ENCODE measurements at places on chromosomes 4 and X.

DNA sequence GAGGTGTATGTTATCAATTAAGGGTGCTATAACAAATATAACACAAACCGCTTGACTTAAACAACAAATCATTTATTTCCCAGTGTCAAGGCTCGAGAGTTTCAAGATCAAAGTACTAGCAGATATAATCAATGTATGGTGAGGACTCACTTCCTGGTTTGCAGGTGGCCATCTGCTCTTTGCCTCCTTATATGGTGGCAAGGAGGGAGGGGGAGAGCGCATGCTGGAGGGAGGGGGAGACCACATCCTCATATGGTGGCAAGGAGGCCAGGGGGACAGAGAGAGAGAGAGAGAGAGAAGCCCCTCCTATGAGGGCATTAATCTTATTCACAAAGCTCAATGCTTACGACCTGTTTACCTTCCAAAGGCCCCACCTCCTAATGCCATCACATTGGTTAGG, 372.3 kb upstream of the SPOCK3 start:
- DNase-seq = no peak

- DNase-seq = no peak
These were observed 876.3 kb downstream of the C4orf33 start for GRCh38 chr4:129972257-129972656.

DNA sequence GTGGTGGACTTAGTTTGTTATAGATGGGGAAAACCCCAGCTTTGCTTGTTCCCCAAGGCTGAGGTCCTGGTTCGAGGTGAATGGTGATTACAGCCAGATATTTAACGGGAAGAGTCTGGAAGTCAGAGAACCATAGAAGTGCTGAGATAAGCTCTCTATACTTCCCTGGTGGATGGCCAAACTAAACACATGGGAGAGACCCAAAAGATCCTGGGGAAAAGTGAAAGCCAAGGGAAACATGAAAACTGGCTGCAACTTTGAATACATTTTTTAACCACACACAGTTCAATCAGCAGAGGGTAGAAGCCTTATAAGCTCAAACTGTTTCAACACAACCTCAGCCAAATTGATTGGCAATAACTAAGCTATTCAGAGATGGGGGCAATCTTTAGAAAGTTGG, 29.3 kb upstream of the SRPX start:
- no peak for DNase-seq

DNA sequence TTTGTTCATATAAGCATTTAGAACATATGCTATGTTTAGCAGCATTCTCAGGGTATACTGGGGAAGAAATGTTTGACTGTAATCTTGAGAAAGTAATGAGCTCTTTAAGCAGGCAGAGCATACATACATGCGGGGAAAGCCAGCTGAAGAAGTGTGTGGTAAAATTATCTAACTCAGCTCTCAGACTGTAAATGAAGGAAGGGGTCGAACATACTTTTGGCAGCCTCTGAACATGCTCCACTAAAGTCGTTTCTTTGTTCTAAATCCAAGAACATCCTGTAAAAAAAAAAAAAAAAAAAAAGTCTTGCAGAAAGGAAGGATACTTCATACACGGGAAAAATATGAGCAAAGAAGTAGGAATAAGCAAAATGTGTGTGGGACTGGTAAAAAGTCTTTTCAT, 224.8 kb downstream of the GRID2 start:
- DNase-seq = no peak

GRCh38 chrX:2474963-2475726, 25.6 kb downstream of the DHRSX start:
- DNase-seq = no peak

DNA sequence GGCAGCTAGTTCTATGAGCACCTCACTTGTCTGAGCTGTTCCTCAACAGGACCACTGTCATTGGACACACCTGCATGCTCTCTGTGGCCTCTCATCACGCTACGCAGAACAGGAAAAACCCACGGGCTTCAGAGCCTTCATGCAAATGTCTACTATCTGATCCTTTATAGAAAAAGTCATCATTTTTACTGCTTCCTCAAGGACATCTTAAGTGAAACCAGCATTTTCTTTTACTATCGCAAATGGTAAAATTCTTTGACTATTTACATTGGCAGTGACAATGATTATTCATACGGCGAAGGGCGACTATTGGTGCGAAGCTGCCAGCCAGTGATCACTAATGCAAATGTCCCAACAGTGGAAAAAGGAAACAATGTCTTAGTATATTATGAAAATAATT, 147.0 kb downstream of the AFAP1 start:
- no peak for DNase-seq

- no peak for DNase-seq
These were observed 191.4 kb downstream of the TSPAN5 start for GRCh38 chr4:98466868-98467599.

- DNase-seq = no peak
These were observed 52.8 kb upstream of the CD99 start for GRCh38 chrX:2638279-2638678.

DNA sequence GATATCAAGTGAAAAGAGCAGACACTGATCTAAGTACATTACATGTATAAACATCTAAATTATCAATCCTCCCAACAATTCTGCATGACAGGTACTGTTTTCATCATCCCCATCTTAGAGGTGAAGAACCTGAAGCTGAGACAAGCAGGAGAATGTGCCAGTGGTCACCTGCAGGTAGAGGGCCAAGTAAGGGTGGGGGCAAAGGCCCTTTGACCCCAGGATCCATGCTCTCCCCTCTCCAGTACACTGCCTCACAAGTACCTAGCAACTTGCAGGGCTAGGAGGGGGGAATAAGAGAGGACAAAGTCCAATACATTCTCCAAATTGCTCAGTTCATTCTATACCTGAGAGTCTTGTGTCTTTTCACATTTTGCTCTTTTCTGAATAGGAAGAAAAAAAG, 8.3 kb upstream of the MAP7D2 start:
- no peak for DNase-seq

DNA sequence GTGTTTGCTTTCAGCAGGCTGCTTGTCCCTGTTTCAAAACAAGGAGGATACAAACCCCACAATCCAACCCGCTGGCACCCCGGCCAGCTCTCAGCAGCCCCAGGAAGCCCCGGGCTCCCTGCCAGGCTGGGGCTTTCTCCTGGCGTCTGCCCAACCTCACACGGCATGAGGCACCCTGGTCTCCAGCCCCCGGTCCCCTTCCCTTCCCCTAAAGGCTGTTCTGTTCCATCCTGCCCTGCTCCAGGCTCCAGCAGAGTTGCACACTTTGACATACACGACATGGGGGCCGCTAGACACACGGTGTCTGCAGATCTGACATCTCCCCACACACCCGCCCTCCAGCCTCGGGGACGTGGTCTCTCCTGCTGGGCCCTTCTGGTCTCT, 107.7 kb upstream of the ADRA2C start:
- DNase-seq = no peak

- no peak for DNase-seq
These were observed 282.1 kb downstream of the GRIA2 start for GRCh38 chr4:157502656-157503055.

DNA sequence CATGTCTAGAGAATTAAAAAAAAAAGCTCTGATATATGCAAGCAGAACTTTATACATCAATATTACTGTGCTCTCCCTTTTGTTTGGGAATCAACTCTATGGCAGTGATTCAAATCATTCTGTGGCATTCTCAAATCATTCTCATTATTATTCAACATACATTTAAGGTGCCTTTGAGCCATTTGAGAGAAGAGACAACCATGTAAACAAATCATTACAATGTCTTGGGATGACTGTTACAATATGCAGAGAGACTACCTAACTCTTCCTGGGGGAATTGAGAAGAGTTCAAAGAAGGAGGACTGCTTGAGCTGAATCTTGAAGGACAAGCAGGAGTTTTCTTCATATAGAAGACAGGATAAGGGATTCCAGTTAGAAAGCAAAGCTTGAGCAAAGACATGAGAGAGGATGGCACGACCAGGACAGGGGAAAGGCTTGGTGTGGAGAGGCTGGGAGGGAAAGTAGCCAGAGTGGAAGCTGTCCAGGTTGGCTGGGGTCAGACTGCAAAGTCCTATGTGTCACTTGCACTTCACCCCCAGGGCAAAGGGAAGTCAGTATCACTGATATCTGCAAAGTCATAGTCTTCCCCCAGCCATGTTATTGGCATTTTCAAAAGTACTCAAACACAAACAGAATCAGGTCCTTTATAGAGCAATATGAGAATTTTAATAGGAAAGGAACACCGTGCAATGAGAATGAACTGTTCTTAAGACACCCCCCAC, 9.0 kb downstream of the SEC24D start:
- no peak for DNase-seq

DNA sequence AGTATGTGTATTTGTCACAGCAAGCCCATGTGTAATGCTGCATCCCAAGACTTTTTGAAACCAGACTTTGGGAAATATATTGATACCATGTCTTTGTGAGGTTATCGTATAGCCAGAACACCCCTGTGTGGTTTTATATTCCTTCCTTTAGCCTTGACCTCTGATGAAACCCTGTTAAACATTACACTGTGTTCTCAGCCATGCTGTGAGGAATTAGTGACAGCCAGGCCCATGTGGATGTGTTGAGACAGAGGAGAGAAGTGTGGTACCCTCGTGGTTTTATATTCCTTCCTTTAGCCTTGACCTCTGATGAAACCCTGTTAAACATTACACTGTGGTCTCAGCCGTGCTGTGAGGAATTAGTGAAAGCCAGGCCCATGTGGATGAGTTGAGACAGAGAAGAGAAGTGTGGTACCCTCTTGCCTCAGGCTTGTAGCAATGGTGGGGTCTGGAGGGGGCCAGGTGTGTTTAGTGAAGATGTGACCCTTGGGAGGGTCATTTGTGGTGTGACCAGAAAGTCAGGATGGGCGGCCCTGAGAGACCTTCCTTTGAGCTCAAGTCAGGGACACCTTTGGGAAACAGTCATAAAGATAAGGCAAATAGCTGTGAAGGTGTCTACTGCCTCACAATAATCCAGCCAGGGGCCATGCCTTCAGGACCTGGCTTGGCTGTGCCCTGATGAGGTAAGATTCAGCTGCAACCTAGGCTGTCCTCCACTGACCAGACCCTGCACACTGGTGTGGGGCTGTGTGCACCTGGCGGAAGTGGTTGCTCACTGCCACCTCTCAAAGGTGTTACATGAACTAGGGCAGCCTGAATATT, 110.0 kb downstream of the IRF2 start:
- no peak for DNase-seq

- no peak for DNase-seq
These were observed 71.6 kb downstream of the AMOT start for GRCh38 chrX:112769034-112769433.

DNA sequence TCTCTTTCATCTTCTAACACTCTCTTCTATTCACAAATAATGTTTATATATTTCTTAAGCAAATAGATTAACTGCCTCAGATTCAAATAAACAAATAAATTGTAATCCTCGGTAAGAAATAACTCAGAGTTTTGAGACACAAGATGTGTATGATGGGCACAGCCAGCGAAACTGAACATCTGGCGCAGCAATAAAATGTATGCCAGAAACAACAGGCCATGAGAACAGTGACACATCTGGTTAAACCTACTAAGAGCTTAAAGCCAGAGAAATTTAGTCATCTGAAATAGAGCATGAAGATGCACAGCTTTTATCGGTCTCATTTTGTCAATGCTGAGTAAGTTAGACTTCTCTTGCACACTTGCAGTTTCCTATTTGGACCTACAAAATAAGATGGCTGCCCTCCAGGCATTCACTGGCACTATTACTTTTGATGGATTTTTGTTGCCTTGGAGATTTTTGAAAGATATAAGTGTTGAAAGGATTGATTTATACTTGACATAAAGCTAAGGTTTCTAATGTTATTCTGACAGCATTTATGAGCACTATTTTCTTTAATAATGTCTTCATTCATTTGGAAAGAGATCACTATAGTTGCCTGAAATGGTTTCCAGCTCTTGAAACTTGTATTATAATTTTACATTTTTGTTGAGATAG, 1444.0 kb downstream of the PCDH18 start:
- no peak for DNase-seq

- no peak for DNase-seq
These were observed 36.1 kb downstream of the GSPT2 start for GRCh38 chrX:51779306-51779705.

DNA sequence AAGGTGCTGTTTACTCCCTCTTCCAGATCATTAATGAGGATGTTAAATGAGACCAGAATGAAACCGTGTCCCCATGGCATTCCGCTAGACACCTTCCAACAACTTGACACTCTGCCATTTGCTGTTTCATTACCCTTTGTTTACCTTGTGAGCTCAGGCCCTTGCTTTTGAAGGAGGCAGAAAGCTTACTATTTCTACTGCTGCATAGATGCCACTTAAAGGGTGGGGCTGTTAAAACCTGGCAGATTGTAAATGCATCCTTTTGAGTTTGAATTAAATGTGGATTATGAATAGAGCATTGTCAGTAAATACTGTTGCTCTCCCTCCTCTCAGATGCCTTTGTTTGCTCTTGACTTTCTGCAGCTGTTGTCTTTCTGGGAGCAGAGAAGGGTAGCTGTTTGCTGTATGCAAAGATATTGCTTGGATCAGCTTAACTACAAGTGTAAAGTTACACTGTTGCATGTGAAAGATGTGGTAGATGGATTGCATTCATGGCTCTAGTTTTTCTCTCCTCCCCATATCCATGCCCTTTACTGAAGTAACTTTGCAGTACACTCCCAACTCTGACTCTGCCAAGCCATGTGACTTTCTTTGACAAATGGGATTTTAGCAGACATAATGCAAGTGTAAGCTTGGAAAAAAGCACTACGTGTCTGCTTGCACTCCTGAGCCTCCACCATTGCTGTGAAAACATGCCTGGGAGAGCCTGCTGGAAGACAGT, 75.0 kb upstream of the DHX15 start:
- no peak for DNase-seq

GRCh38 chr4:28373601-28374000, 1513.0 kb downstream of the STIM2 start:
- DNase-seq = no peak

DNA sequence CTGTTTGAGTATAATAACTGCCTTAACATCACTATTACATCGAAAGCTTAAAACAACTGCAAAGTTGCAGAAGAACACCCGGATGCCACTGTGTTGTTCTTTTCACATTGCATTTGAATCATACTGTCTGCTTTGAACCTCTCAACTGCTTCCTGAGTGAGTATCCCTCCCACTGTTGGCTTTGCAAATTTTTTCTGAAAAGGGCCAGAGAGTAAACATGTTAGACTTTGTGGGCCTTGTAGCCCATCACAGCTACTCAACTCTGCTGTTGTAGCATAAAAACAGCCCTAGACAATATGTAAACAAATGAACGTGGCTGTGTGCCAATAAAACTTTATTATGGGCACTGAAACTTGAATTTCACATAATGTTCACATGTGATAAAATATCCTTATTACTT, 76.1 kb downstream of the NSG1 start:
- no peak for DNase-seq

DNA sequence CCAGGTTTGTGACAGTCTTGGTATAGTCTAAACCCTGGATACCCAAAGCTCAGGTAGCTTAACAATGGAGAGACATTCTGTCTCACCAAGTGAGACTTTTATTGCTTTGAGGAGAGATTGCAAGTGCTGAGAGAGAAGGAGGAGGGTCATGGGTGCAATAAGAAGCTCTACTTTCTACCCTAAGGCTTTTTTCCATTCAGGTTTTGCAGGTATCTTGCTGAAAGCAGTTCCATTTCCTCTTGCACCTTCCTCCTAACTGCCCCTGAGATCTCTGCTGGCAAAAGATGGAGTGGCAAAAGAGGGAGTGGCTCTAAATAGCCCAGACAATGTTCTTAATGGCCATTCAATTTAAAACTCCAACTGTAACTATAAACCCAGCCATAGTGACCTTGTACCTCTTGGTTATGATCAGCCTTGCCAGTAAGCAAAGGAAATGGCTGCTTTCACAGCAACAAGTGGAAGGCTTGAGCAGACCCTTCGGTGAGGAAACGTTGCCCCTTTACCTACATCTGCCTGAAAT, 105.6 kb upstream of the CPEB2 start:
- no peak for DNase-seq

All from GM03348 (cell line).